ENCODE measurements at places on chromosomes 7 and 10.

- H3K27me3 ChIP-seq, result peaks cover 11% of the 10 kb centered on the region
- H3K4me3 ChIP-seq, result no peak overlapping the region
- H3K36me3 ChIP-seq, result no peaks in the 10 kb centered on the region
- no peak overlapping the region for H3K27ac ChIP-seq
- DNase-seq, result no peak
Measured at GRCh38 chr7:30738026-30738915, 13.7 kb upstream of the INMT start.

- no peaks in the 10 kb centered on the region for H3K36me3 ChIP-seq
- H3K4me3 ChIP-seq, result no peak overlapping the region
- no peak for DNase-seq
- H3K27me3 ChIP-seq, result peaks cover 8% of the 10 kb centered on the region
- H3K27ac ChIP-seq, result no peak overlapping the region
Measured at GRCh38 chr7:25389489-25390106, 161.3 kb upstream of the NPVF start.

DNA sequence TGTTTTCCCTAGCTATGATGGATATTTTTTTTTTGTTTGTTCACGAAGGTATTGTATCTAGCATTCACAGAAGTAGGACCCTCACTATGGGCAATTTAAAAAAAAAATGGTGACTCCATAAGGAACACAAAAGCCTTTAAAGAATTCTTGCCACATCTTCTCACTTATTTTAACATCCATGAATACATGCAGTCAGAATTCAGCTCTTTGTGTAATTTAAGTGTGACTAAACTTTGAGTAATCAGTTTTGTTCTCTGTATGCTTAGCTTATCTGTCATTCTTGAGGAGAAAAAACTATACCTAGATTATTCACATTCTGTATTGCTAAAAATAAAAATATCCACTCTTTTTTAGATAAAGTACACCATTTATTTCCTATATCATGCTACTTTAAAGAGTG lies 313.2 kb upstream of the KCND2 start:
- no peak overlapping the region for H3K4me3 ChIP-seq
- H3K27ac ChIP-seq, result no peak overlapping the region
- no peaks in the 10 kb centered on the region for H3K4me1 ChIP-seq

GRCh38 chr7:18572154-18572553 lies 76.6 kb downstream of the HDAC9 start:
- no peak for DNase-seq
- H3K27me3 ChIP-seq, result no peaks in the 10 kb centered on the region
- H3K27ac ChIP-seq, result no peak overlapping the region
- H3K4me3 ChIP-seq, result no peak overlapping the region

- H3K4me3 ChIP-seq, result no peak overlapping the region
- H3K4me1 ChIP-seq, result peaks cover 15% of the 10 kb centered on the region
- DNase-seq, result no peak
- H3K36me3 ChIP-seq, result no peaks in the 10 kb centered on the region
- peaks cover 4% of the 10 kb centered on the region for H3K27me3 ChIP-seq
Measured at GRCh38 chr10:73916761-73917470, 6.0 kb downstream of the PLAU start.

GRCh38 chr7:23076772-23077171 lies 28.8 kb upstream of the KLHL7 start:
- H3K36me3 ChIP-seq, result no peaks in the 10 kb centered on the region
- H3K4me3 ChIP-seq, result no peak overlapping the region
- H3K27me3 ChIP-seq, result peaks cover 10% of the 10 kb centered on the region
- H3K4me1 ChIP-seq, result no peaks in the 10 kb centered on the region

DNA sequence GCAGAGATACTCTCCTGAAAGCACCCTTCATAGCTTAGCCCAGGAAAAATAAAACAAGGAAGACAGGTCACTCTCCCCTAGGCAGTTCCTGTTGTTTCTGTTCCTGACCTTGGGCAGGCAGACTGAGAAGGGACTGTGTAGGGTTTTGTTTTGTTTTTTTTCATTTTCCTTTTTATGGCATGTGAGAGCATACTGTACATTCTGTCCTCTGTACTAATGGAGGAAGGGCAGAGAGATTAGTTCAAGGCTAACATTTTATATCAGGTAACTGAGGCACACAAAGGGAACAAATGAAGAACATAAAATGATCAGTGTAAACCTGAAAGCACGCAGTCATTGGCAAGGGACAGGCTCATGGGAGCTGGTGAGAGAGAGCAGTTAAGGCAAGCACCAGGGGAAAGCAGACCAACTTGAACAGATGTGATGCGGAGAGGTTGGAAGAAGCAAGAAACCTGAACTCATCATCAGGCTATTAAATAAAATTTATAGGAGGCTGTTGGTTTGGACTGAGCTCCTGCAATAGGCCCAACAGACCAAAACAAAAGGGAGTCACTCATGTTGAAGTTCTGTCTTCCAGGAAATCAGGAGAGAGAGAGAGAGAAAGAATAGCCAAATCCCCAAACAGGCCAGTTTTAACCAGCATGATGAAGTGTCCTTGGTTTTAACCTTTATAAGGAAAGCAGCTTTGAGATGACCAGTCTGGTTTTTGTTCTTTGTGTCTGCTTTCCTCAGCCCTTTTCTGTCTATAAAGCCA lies 34.1 kb upstream of the PDCD4 start:
- no peaks in the 10 kb centered on the region for H3K27me3 ChIP-seq
- peaks cover 27% of the 10 kb centered on the region for H3K4me1 ChIP-seq
- no peak overlapping the region for H3K4me3 ChIP-seq
- peak overlapping the region; percentile 43 for H3K27ac ChIP-seq

DNA sequence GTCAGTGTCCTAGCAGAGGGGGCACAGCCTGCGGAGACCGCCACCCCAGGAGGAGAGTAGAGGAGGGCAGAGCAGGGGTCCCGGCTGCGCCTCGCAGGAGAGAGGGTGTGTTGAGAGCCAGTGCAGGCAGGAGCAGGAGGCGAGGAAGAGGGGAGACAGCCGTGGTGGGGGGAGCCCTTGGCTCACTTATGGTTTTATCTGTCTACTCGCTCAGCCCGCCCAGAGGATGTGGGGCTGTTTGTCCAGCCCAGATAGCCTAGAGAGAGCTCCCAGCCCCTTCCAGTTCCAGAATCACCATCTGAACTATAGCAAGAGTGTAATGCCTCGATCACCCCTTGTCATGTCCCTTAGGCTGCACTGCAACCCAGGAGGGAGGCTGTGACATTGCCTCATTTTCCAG lies 26.6 kb downstream of the SLC29A3 start:
- H3K27ac ChIP-seq, result no peak overlapping the region
- peaks cover 3% of the 10 kb centered on the region for H3K4me1 ChIP-seq
- peaks cover 5% of the 10 kb centered on the region for H3K36me3 ChIP-seq

GRCh38 chr10:114631666-114632417 lies 26.2 kb downstream of the ABLIM1 start:
- H3K4me3 ChIP-seq, result peak overlapping the region; percentile 74
- no peaks in the 10 kb centered on the region for H3K36me3 ChIP-seq
- H3K27me3 ChIP-seq, result peaks cover 30% of the 10 kb centered on the region
- H3K27ac ChIP-seq, result no peak overlapping the region
- peaks cover 20% of the 10 kb centered on the region for H3K4me1 ChIP-seq

DNA sequence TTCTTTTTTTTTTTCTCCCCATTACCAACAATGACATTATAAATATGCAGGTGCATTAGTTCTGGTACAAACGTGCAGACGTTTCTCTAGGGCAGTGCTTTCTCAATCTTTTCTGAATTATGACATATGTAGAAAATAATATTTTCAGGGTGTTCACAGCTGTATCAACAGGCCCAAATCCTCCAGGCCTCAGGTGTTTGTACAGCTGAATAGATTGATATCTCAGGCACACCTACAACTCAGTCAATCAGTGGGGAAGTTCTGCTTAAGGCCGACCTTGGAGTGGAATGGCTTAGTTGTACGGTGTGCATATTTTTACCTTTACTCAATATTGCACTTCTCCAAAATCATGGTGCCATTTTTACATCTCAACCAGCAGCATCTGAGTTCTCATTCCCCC lies 71.6 kb downstream of the CACNB2 start:
- H3K4me3 ChIP-seq, result no peak overlapping the region
- no peaks in the 10 kb centered on the region for H3K4me1 ChIP-seq
- H3K27me3 ChIP-seq, result peaks cover 3% of the 10 kb centered on the region
- no peak for DNase-seq

- H3K27me3 ChIP-seq, result no peaks in the 10 kb centered on the region
- peaks cover 33% of the 10 kb centered on the region for H3K36me3 ChIP-seq
- H3K4me1 ChIP-seq, result peaks cover 9% of the 10 kb centered on the region
- H3K4me3 ChIP-seq, result no peak overlapping the region
Measured at GRCh38 chr7:107432261-107432660, 37.6 kb upstream of the GPR22 start.

DNA sequence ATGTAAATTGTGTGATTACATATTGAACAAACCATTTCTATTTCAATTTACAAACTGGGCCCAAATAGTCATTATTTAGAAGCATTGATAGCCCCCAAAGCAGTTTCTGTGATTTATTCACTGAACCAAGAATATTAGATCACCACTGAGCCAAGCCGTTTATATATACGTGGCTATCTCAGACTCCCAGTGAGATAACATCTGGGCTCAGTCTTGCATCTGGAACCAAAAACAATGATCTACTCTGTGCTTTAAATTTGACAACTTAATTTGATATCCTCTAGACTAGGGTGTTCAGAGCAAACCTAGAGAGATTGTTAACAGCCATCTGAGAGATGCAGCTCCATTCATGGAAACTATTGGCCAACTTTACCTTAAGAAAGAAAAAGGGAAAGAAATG lies 41.4 kb upstream of the BTBD16 start:
- no peaks in the 10 kb centered on the region for H3K4me1 ChIP-seq
- no peak overlapping the region for H3K4me3 ChIP-seq
- no peaks in the 10 kb centered on the region for H3K36me3 ChIP-seq

- DNase-seq, result no peak
- H3K4me3 ChIP-seq, result no peak overlapping the region
- H3K27me3 ChIP-seq, result peaks cover 4% of the 10 kb centered on the region
- no peak overlapping the region for H3K27ac ChIP-seq
- peaks cover 2% of the 10 kb centered on the region for H3K36me3 ChIP-seq
- no peaks in the 10 kb centered on the region for H3K4me1 ChIP-seq
Measured at GRCh38 chr10:33524966-33525365, 190.5 kb upstream of the NRP1 start.

DNA sequence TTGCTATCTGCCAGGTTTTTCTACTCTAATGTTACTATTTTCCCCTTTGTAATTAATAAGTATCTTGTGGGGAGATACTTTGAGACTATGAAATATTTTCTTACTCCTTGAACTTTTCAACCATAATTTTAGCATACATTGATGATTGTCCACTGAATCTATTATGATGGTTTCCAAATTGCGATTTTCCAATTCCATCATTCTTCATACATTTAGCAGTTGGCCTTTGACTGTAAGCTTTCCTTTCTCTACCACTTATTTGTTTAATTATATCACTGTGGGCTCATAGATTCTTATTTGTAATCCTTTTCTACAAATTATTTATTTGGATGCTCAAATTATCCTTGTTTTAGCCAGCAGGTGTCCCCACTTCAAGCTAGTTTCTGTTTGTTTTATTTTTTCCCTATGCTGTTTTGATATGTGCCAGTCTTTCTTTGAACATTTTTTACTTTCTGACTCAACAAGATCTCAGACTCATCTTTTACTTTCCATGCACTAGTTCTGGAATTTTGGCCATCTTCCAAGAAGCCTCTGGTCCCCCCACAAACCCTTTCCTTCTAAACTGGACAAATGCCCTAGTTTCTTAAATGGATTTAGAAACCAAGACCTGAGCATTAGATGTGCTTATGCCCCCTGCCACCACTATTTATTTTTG lies 11.4 kb upstream of the MRPS16 start:
- H3K36me3 ChIP-seq, result no peaks in the 10 kb centered on the region
- no peaks in the 10 kb centered on the region for H3K27me3 ChIP-seq
- H3K4me1 ChIP-seq, result no peaks in the 10 kb centered on the region
- H3K27ac ChIP-seq, result no peak overlapping the region
- DNase-seq, result no peak

DNA sequence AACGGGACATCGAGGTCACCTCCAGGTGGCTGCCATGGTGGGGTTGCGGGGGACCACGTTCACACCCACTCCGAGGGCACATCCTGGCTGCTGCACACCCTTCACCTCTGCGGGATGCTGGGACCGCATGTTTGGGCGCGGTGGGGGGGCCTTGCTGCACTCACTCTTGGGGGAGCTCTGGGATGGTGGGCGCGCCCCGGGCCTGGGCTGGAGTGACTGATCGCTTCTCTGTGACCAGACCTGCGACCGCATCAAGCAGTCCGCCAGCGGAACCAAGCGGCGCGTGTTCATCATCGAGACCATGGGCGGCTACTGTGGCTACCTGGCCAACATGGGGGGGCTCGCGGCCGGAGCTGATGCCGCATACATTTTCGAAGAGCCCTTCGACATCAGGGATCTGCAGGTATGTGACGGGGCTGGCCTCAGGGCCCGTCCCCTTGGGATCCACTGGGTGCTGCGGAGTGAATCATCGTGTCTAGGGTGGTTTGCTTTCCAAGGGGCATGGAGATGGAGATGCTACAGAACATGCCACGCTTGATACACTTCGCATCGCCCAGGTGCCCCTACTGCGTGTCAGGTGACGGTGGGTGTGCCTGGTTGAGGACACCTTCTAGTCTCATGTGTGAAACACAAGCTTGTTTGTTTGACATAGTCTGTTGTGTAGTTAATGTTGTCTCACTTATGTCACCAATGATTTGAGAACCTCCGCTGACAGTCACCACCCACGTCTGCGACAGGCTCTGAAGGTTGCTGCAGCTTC lies 42.8 kb downstream of the PITRM1 start:
- H3K27ac ChIP-seq, result no peak overlapping the region
- H3K36me3 ChIP-seq, result peaks cover 31% of the 10 kb centered on the region
- H3K27me3 ChIP-seq, result no peaks in the 10 kb centered on the region
- no peak overlapping the region for H3K4me3 ChIP-seq
- DNase-seq, result no peak
- no peaks in the 10 kb centered on the region for H3K4me1 ChIP-seq

GRCh38 chr7:44284881-44285541 lies 40.4 kb downstream of the CAMK2B start:
- no peak overlapping the region for H3K27ac ChIP-seq
- no peaks in the 10 kb centered on the region for H3K36me3 ChIP-seq
- peaks cover 12% of the 10 kb centered on the region for H3K4me1 ChIP-seq
- H3K27me3 ChIP-seq, result peaks cover 4% of the 10 kb centered on the region
- DNase-seq, result no peak

DNA sequence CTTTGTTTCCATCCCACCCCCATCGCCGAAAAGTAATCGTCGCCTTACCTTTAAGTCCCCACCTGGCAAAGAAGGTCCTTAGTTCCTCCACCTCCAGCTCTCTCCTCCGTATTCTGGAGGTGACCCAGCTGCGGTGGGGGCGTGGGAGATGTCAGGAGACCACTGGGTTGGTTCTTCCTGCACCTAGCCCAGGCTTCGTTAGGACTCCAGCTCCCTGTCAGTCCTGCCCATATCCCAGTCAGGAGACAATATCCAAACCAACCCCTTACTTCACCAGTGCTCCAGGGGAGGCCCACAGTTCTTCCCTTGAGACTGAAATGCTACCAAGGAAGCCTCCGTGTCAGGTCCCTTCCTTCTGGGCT lies 693 bp downstream of the ADIRF start:
- no peak overlapping the region for H3K4me3 ChIP-seq
- no peaks in the 10 kb centered on the region for H3K27me3 ChIP-seq
- no peak for DNase-seq
- no peak overlapping the region for H3K27ac ChIP-seq

GRCh38 chr10:31599626-31600504 lies 280.8 kb downstream of the ZEB1 start:
- no peak for DNase-seq
- H3K27ac ChIP-seq, result no peak overlapping the region
- H3K27me3 ChIP-seq, result peaks cover 9% of the 10 kb centered on the region
- H3K4me1 ChIP-seq, result peaks cover 7% of the 10 kb centered on the region

Data from memory B cell (primary cell).